ENCODE measurements at places on chromosomes 11 and 22.

GRCh38 chr22:46075764-46076531, 74.4 kb upstream of the PPARA start:
- no peak for DNase-seq

DNA sequence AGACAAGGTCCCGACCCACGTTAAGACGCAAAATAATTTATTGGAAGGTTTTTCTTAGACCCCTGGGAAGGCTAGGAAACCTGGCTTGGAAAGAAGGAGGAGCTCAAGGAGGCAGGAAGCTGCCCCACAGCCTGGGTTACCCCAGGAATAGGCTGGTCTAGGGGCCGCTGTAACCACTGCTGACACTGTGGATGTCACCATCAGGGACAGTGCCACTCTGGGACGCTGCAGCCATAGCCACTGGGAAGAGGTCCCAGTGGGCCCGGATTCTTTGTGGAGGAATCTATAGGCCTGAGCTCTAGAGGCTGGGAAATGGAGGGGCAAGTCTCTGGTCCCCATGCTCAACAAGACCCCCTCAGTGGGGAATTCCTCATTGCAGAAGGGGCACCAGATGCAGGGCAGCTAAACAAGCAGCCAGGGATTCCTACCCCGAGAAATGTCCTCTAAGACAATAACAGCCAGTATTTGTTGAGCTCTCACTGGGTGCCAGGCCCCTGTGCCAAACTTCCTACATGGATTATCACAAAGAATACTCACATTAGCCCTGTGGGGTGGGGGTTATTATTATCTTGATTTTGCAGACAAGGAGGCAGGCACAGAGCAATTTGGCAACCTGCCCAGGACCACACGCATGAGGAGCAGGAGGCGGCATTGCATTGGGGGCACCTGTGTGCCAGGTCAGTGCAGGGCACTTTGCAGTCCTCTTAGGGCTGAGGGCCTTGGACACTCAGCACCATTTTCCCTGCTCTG, 19.5 kb upstream of the CHKA start:
- no peak for DNase-seq

DNA sequence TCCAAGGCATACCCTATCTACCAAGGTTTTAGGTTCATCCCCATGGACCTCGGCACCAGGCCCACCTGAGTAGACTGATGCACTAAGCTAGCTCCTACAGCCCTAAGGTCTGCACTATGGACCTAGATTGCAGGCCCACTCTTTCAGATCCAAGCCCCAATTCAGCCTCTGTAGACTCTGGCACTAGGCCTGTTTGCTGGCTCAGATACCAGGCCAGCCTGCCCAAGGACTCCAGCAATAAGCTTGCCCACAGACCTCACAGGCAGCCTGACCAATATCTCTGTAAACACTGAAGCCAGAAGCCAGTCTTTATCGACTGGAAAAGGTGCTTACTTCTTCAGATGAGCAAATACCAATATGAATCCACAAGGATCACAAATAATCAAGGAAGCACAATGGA, 411.3 kb downstream of the INSC start:
- DNase-seq: no peak

DNA sequence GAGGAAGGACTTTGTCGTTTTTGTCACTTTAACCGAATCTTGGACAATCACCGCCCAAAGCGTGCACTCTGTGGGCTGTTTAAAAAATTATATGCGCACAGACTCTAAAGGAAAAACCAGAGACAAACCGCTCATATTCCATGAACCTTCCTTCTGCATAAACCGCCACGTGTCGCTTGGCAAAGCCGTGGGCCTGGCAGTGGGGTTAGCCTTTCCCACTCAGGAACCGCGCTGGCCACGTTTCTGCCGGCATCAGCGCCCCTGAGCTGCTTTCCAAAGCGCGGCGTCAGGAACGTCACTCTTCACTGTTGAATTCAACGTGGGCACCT, 22.8 kb downstream of the KRTAP5-5 start:
- DNase-seq: no peak

GRCh38 chr11:76361374-76361773, 19.6 kb downstream of the THAP12 start:
- no peak for DNase-seq

DNA sequence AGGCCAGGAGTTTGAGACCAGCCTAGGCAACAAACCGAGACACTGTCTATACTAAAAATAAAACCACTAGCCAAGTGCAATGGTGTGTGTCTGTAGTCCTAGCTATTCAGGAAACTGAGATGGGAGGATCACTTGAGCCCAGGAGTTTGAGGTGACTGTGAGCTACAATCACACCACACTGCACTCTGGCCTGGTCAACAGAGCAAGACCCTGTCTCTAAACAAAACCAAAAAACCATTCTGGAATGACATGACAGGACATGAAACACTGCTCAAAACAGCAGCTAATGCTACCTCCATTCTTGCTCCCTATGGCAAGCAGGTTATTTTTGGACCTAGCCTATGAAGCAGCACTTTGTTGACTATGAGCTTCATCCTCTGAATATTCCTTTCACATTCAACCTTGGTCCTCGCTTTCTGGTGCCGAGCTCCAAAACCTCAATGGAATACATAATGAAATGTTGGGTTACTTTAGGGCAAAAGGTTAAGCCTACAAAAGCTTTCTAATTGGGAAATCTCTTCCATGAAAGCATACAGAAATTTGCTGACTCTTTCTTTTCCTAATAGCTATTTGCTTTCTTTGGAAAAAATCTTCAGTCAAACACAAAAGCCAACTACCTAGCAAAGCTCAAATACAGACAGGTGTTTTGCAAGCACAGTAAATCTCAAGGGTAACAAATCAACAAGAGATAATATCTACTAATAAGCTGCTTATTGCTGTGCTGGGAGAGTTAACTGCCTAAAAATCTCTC, 21.1 kb downstream of the SIK3 start:
- DNase-seq: no peak

GRCh38 chr22:29302681-29303465, 3.6 kb upstream of the GAS2L1 start:
- no peak for DNase-seq

- no peak for DNase-seq
These were observed 22.0 kb upstream of the CD44 start for GRCh38 chr11:35116762-35117640.

GRCh38 chr11:1274501-1274900, 34.9 kb downstream of the TOLLIP start:
- no peak for DNase-seq
